ENCODE measurements at places on chromosomes 2 and 18.

GRCh38 chr18:65372904-65373303 lies 377.9 kb upstream of the CDH7 start:
- no peak for DNase-seq

DNA sequence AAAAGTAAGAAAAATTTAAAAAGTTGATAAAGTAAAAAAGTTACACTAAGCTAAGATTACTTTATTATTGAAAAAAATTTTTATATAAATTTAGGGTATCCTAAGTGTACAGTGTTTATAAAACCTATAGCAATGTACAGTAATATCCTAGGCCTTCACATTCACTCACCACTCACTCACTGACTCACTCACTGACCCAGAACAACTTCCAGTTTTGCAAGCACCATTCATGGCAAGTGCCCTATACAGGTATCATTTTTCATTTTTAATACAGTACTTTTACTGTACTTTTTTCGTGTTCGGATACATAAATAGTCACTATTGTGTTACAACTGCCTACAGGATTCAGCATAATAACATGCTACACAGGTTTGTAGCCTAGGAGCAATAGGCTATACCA lies 8.9 kb upstream of the THUMPD2 start:
- DNase-seq, result no peak

DNA sequence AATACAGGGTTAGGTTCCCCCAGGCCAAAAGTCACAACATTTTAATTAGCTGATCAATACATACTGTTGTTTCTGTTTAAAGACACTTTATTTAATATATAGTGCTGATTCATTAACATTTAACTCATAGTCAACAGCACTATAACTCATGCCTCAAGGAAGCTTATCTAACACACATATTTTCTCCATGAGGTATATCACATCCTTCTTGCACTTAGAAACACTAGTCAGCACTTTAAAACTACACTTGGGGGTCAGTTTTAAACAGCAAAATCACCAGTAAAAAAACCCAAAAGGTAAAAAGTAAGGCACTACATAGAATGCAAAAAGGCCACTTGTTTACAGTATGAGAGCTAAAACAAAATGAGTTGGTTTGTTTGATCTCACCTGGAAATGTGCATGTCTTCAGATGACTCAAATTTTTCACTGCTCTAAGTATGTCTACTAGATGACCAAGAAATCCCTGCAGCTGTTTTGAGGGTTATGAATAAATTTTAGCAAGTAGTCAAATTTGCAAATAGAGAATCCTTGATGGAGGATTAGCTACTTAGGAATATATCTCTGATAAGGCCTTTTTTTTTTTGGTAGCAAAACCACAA lies 54.1 kb upstream of the EPB41L5 start:
- DNase-seq, result no peak

GRCh38 chr2:39546409-39546808 lies 109.3 kb upstream of the MAP4K3 start:
- no peak for DNase-seq
